RWPE1 (cell line): ENCODE measurements at places on chromosomes 1 and 21.

DNA sequence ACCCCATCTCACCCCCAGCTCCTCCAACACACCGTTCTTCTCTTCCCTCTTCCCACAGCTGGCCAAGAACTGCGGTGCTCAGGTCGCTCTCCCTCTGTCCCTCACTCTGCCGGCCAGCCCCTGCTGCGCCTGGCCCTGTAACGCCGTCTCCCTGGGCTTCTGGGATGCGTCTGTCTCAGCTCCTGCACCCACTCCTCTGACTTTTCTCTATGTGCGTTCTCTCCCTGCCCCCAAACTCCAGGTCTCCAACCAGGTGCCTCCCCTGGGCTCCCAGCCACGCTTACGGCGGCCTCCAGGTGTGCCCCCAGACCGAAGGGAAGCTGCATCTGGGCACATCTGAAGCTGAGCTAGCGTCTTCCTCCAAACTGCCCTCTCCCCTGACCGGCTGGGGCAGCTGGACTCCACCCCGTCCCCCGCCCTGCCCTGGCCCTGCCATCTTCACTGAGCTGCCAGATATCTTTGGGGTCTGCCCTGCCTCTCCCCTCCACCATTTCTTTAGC is 2.6 kb downstream of the KRTAP10-12 start:
- no peak for DNase-seq

- DNase-seq = no peak
These were observed 844.1 kb downstream of the LTN1 start for GRCh38 chr21:28148400-28149064.

- DNase-seq = no peak
These were observed 16.0 kb downstream of the CHD5 start for GRCh38 chr1:6163973-6164617.

DNA sequence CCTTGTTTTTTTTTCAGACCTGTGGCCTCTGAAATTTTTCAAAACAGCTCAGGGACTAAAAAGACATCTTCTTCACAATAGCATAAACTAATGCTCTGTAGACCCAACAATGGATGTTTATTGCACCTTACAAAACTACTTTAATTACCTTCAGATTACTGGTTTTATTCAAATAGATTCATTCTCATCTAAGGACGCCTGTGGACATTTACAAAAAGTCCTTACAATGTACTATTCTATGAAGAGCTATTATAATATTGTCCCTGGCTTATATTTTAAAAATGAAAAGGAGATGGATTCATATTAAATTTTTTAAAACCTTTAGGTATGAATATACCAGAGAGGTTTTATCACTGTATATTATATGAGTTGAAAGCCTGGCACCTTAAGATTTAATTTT is 238.4 kb upstream of the NR5A2 start:
- DNase-seq = no peak

- DNase-seq = no peak
These were observed 34.1 kb downstream of the OPTC start for GRCh38 chr1:203528063-203528462.

DNA sequence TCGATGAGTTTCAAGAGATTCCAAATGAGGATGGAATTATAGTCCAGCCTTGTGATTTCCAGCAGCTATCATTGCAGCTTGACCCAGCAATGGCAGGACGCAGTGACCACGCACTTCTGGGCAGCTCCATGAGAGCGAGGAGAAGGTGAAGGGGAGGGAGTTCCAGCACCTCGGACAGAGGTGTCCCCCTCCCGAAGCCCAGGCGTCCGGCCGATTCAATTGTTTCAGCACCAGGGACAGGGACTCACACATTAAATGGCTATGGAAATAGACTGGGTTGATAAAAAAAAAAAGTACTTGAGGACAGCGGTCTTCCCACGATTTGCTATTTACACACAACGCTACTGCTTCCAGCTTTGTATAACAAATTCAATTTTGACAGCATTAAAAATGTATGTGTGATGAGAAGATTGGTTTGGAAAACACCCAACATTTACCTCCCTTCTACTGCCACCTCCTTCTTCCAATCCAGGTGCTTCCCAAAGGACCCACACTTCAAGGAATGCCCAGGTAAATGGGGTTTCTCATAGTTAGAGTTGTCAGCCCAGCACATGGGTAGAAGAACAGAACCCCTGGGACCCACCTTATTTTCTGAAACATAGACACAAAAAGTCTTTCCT is 71.8 kb downstream of the DISP3 start:
- DNase-seq = peak; percentile 82

DNA sequence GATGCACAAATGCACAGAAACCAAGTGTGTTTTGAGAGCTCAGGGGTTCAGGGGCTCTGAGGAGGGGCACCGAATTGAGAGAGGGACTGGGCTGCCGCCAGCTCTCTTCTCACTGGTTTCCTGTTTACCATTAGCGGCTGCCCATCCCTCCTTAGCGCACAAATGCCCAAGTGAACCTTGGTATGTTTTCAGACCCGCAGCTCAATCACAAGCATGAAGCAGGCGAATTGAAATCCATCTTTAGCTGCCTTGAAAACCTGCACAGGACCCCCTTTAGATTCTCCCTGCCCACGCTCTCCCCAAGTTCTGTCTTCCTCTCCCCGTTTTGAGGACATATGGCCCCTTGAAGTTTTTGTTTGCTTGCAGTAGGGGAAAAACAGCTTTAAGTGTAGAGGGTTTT is 61.1 kb upstream of the ACOT11 start:
- no peak for DNase-seq

DNA sequence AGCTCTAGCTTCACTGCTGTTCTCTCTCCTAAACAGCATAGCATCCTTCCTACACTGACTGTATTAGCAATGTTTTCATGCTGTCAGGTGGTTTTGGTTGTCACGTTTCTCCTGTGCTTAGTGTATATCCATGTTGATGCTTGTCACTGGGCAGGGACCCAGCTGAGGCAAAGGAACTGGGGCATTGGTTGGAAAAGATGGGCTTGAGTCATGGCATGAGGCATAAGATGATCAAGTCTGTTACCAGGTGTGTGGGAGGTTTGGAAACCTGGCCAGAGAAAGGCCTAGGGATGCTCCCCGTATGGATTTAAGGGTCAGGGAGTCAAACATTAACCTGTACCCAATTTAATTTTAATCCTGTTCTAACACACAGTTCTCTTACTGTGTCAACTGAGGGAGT is 69.6 kb downstream of the OSBPL9 start:
- DNase-seq = peak; percentile 33

DNA sequence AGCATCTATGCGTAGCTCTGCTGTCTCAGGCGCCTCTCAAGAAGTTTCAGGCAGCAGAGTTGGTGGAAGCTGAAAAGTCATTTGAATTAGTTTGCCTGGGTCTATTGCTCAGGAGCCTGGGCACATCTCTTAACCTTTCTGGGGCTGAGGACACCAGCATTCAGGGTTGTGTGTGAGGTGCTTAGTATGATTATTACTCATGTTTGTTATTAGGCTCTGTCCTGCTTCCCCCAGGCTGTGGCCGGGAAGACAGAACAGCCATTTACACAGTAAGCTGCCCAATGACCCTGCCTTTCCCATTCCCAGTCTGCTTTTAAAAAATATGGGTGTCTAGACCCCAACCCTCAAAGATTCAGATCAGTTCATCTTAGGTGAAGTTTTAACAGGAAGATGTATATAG is 53.9 kb upstream of the CACNA1E start:
- no peak for DNase-seq

DNA sequence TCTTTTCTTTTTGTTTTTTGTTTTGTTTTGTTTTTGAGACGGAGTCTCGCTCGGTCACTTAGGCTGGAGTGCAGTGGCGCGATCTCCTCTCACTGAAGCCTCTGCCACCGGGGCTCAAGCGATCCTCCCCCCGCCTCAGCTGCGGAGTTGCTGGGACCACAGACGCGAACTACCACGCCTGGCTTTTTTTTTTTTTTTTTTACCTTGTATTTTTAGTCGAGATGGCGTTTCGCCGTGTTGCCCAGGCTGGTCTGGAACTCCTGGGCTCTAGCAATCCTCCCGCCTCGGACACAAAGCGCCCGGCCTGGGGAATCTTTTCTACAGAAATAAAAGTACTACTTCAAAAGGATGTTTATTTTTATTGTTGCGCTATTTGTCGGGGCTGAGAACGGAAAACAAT is 1.1 kb upstream of the SETDB1 start:
- DNase-seq = no peak

DNA sequence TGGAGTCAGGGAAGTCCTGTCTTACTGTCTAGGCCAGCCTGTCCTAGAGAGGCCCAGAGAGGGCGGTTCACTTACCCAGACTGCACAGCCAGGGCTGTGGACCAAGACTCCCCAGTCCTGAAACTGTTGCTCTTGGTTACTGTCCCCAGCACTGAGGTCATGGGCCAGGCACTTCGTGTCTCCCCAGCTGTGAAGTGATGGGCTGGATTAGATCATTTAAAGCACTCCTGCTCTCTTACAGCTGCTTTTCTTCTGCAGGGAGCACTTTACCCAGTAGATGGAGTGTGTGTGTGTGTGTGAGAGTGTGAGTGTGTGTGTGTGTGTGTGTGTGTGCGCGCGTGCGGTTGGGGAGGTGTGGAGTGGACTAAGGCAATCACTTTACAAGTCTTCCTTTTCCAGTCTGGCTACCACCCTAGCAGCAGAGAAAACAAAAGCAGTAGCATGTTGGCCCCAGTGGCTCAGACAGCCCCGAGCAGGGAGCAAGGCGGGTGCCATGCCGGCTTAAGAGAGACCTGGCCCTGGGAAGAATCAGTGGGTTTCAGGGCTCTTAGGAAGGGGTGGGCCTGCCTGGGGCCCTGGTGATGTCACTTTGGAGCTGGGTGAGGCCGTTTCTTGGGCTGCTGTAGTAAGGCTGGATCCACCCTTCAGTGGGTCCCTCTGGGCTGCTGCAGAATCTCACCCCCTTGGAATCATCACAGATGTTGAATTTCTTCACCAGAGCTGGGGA is 2.4 kb downstream of the SPSB1 start:
- no peak for DNase-seq

DNA sequence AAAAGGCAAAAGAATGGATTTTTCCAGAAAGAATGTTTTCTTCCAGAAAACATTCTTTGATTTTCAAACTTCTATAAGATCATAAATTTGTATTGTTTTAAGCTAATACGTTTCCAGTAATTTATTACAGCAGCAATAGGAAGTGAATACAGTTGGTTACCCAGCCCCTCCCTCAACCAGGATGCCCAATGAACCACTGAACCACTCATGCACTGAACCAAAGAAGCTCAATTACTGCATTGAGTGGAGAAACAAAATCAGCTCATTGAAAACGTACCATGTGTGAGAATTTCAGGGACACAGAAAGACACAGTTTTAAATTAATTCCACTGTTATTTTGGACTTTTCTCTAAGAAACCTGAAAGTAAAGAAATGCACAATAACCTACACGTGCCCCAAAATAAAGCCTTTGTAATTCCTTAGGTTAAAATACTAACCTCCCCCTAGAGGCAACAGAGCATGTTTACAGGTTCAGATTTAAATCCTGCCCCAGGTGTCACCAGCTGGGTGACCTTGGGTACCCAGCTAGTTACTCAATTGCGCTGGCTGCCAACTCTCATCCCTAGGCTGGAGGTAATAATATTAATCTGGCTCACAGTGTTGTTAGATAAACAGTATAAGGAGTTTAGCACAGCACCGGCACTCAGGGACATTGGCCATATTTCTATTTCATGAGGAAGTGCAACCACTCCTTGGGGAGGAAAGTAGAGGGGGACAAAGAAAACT is 111.7 kb downstream of the NMNAT2 start:
- DNase-seq = peak; percentile 21

DNA sequence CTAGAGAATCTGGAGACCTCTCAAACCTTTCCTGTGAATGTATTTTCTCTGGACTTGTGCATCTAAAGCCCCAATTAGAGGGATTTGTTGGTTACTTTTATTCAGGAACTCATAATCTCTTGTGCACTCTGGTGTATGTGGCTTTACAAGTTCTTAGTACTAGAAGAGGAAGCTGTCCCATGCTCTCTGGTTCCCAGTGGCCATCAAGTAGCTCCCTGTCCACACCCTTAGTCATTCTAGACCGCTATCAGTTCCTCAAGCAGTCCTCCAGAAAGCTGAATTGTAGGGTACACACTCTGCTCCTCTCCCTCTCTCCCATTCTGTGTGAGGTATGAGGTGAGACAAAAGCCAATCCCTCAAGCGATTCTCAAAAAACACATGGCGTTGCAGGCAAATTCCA is 470.3 kb downstream of the PTPRC start:
- DNase-seq = no peak

- DNase-seq = no peak
These were observed 6.4 kb upstream of the PROK1 start for GRCh38 chr1:110444561-110444960.

- DNase-seq = no peak
These were observed 13.2 kb downstream of the IER5 start for GRCh38 chr1:181101581-181102226.

DNA sequence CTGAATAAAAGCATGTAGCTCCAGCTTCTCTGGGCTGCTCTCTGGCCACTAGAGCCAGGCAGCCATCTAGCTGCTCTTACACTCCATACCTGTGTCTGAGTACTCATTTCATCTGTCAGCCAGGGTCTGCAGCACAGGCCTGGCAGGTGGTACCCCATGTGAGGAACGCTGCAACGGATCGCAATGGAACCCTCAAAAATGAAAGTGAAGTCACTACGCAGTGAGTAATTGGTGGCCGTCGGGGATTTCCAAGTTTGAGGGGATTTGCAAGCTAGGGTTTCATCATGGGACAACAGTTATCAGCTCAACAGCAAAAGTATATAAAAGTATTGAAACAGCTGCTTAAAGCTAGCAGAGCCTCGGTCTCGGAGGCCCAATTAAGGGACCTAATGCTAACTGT is 186.7 kb downstream of the HFM1 start:
- no peak for DNase-seq

GRCh38 chr1:183063349-183063748 is 40.1 kb downstream of the LAMC1 start:
- no peak for DNase-seq

DNA sequence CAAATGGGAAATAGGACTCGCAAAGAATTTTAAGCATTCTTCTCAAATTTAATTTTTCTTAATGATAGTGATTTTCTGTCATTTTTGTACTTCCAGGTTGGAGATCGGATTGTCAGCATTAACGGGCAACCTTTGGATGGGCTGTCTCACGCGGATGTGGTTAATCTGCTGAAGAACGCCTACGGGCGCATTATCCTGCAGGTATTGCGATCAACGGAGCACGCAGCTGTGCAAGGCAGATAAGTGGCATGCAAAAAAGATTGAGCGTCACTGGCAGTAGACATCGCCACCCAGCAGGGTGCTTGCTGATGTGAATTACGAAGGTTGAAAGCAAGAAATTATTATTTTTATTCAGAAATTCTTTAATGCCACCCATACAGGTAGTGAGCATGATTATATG is 65.9 kb upstream of the L1TD1 start:
- DNase-seq = no peak

- no peak for DNase-seq
These were observed 14.0 kb upstream of the PEF1 start for GRCh38 chr1:31658721-31659120.

- no peak for DNase-seq
These were observed 294.1 kb upstream of the KAZN start for GRCh38 chr1:14304381-14304865.

- DNase-seq = peak; percentile 63
These were observed 22.4 kb upstream of the EPS15 start for GRCh38 chr1:51541313-51542050.

DNA sequence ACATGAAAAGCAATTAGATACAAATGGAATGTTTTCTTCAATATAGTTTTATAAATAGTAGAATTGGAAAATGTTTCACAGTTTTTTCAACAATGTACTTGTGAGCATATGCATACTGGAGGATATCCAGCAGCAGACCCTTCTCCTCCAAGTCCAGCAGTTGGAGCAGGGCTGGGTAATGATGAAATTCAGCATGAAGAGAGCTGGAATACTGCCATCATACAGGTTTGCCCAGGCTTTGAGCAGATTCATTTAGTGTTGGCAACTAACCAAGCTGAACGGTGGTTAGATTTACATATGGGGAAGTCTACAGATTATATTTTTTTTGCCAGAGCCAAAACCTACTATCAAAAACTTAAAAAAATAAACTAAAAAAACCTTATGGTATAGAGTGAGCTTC is 38.3 kb downstream of the WDR3 start:
- DNase-seq = peak; percentile 26
